Esophagus mucosa (tissue), 1 donor: ENCODE measurements at places on chromosomes 12 and 14. TPM values are rescaled to one million over a fixed set of nuclear protein-coding genes. Genes with fewer than 3 reads are reported as not detected.

GRCh38 chr12:39102474-39103209, 197.3 kb upstream of the CPNE8 start:
- peak; percentile 67 for ATAC-seq

DNA sequence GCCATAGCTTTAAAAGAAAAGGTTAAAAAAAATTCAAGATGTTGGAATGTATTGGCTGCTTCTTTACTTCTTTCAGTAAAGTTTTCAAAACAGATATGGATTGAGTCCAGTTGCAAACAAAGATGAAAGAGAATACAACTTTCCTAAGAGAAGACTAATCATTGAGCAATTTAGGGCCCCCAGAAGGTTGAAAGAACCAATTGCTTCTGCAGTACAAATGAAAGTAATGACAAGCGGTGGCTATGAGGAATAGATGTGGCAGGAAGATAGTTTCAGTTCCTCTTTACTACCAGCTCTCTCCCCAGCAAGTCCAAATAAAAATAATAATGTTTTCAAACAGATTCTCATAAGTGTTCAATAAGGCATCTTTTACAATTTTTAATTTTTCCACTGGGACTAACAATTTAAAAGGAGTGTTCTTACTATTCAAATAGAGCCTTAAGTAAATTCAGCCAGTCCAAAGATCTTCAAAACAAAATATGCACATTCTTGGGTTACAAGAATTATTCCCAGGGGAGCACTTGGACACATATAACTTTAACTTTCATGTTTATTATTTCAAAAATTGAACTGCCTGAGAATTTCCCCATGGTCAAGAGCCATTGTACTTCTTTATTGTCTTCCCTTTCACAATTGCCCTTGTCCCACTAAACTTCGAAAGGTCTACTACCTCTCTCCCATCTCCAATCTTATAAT, 62.3 kb upstream of the PPP1R12A start:
- no peak for ATAC-seq

DNA sequence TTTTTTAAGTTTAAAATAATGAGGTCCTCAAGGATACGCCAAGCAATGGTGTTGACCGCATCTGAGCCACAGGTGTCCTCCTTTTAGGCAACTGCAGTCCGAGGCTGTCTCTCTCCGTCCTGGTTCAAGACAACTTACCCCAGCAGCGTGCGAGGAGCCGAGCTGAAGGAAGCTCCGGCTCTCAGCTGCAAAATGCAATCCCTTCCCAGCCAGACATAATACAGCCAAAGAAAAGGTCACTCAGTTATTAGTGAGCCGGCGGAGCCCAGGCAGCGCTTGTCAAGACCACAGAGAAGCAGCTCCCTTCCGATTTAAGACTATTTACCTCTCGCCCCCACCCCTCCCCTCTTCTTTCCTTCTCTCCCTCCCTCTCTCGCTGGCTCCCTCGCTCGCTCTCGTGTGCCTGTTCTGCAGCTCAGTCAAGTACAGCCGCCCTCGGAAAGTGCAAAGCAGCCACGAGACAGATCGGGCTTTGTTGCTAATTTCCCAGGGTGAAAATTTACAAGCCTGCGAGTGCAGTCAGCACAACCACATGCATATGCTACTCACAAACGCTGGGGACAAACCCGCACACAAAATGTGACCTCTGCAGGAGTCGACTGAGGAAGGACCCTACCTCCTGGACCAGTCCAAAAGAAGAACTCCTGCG, 363 bp upstream of the LMO3 start:
- ATAC-seq, result no peak

- no peak for ATAC-seq
Measured at GRCh38 chr12:132161796-132162507, 17.7 kb downstream of the NOC4L start.

DNA sequence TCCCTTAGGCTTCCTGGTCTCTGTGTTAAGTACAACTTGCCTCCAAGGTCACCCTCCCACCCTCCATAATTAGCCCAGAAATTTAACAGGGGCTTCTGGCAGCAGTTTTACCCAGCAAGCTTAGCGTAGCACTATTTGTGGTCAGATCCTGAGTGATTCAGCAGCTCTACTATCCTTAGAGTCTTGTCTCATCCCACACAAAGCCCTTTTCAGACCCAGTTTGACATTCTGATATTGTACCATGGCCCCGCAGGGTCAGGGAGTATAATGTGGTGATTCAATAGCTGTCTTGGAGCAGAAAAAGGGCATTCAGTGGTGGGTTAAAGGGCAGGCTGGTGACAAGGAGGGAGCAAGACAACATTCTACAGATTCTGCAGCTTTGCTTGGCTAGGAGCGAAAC, 153.8 kb upstream of the DDHD1 start:
- ATAC-seq, result no peak

DNA sequence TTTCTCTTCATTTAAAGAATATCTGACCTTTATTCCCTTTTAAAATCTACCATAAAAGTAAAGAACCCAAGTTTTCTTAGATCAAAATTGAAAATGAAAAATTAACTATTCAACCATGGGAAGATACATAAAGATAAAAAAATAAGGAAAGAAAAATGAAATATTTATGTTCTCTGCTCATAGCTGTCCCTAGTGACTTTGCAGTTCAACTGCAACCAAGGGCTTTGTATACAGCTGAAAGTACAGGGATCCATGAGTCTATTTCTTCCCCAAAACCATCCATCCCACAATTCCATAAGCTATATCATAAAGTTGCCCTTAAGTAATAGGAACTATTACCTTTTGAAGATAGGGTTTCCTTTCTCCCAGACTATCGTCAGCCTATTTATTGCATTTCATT, 113.1 kb downstream of the ITPR2 start:
- no peak for ATAC-seq

DNA sequence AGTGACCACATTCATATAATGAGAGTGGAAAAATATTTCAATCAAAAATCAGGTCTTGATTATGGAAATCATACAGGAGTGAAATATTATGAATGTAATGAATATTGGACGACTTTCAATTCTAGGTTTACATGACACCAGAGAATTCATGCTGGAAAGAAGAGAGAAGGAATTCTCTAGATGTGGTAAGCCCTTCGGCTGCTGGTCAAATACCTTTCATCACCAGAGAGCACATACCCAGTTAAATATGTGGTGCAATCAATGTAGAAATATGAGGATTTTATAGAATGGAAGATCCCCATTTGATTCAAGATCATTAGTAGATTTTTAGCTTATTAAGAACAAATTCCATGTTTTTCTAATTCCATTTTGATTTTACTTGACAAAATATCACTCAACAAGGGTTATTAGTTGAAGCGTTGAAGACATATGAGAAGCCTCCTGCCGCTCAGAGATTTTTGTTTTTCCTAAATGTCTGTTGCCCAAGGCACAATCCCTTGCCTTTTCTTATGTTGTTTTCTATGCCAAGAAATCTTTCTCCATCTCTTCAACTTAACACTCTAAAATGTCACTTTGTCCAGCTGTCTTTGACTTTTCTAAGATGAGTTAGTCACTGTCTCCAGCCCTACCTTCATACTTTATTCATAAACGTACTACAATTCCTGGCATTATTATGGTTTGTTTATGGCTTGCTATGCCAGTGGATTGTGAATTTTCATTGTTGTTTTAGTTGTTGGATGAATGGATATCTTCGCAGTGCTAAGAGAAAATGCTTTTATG, 72.8 kb upstream of the ZDHHC17 start:
- ATAC-seq, result no peak

GRCh38 chr14:22484632-22485031, 104.4 kb downstream of the DAD1 start:
- ATAC-seq, result no peak

DNA sequence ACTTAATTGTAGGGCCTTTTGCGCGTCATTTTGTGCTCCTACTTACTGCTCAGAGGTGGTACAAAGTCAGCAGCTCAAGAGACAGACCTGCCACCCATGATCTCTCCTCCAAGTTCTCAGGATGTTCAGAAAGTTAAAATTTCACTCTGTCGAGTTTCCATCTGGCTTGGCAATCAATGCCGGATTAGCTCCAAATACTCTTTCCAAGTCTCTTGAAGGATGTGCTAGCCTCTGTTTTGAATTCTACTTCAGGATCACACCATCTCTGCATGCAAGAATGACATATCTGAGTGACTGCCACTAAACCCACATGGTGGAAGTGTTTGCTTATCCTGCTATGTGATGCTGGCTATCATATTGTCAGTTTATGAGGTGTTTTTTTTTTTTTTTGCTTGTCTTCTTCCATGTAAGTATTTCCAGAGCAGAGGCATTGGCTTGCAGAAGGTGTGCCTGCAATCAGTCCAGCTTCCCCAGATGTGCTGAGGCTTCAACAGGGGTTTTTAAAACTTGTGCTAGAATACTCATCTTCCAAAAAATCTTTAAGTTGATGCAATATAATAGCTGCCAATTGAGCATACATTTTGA, 125.6 kb downstream of the RGS6 start:
- no peak for ATAC-seq

DNA sequence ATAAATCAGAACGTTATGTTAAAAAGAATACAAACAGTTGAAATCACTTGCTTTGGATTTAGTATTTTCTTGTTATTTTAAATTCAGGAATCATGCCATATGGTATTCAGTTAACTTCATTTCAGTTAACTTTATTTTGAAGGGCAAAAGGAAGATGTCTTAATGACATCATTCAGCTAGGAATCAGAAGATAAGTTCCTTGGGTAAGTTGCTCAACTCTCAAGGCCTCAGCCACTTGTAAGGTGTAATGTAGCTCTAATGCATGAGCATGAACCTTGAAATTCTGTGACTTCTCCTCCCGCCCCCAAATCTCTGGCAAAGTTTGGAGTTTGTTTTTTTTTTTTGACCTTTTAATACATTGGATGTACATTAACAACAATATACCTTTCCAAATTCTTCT, 42.6 kb downstream of the FRS2 start:
- no peak for ATAC-seq

GRCh38 chr12:90010089-90010488, 301.5 kb upstream of the ATP2B1 start:
- no peak for ATAC-seq

- no peak for ATAC-seq
Measured at GRCh38 chr14:61813096-61813606, 50.9 kb downstream of the SNAPC1 start.

DNA sequence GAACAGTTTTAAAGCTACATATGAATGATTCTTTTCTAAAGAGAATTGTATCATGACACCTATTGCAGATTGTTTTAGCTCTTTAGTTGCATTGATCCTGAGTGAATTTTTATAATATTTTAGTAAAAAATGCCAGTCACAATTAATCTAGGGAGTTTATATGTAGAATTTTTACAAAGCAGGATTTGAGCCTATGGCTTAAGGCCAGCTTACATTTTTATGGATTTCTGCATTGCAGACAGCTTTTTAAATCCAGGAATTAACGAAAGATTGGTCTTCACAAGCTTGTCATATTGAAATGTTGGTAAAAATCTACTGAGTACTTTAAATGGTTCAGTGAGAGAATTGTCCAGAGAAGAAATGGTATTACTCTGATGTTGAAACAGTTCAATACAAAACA, 358.0 kb downstream of the TMTC2 start:
- ATAC-seq, result no peak

GRCh38 chr12:120229071-120229486, 28.2 kb upstream of the RPLP0 start:
- ATAC-seq, result no peak

DNA sequence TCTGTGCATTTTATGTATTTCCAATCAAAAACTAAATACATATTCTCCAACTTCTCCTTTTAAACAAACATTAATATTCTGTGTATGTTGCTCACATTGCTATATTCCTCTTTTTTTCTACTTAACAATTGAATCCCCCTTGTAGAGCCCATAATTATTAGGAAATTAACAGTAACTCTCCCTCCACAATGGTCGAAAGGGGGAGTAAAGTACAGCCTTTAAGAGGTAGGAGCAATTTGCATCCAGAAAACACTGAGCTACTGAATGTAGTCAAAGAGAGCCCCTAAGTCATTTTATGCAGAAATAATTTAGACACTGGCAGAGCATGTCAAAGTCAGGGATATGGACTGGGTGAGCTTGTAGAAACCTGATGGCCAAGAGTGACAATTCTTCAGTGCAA, 57.2 kb upstream of the SCN8A start:
- no peak for ATAC-seq

GRCh38 chr14:93171376-93171775, 13.3 kb downstream of the MOAP1 start:
- no peak for ATAC-seq

Gene FBLN5
- 2.8 TPM for total RNA-seq

Gene C12orf54
- 8.5 TPM for total RNA-seq

Gene OVCH1
- not detected for total RNA-seq
